NCI-H187 (cell line): ENCODE measurements at places on chromosomes 4 and X.
A peak's percentile ranks its signal among the peaks of the same experiment; 100 is the strongest.

DNA sequence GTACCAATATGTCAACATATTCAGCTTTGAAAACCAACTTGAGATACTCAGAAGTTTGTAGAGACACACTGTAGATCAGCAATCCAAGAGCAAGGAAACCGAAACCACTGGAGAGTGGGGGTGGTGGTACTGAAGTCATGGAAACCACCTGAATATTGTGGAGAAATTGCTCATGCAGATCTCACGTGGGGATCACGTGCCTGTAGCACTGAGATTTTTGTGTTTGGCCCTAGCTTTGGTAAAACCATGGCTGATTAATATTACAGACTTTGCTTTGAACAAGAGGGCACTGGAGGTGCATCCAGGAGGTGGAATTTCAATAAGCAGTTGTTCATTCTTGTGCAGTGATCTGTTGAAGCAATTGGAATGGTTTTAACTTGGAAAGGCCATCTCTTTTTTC is 47.2 kb downstream of the GBA3 start:
- DNase-seq: no peak

DNA sequence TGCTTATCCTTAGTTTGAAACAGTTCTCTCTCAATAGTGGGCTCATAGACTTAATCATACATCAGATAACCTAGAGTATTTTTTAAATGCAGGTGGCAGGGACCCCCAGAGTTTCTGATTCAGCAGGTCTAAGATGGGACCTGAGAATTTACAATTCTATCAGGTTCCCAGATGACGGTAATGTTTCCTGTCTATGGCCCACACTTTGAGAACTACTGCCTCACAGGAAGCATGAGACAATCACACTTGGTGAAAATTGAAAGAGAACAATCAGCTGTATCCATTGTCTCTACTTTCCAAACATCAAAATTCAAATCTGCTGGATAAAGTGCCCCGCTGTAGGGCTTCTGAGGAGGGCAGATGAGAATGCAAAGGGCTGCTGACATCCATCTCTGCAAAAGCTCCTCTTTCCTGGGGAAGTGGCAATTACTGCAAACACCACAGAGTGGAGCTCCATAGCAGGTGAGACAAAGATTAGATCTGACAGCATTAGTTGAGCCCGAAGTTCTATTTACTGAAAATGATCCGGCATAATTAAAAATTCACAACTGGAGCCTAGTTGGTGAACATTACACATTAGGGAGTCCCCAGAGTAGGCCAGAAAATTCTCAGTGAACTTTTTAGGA is 187.8 kb upstream of the MBNL3 start:
- no peak for DNase-seq

DNA sequence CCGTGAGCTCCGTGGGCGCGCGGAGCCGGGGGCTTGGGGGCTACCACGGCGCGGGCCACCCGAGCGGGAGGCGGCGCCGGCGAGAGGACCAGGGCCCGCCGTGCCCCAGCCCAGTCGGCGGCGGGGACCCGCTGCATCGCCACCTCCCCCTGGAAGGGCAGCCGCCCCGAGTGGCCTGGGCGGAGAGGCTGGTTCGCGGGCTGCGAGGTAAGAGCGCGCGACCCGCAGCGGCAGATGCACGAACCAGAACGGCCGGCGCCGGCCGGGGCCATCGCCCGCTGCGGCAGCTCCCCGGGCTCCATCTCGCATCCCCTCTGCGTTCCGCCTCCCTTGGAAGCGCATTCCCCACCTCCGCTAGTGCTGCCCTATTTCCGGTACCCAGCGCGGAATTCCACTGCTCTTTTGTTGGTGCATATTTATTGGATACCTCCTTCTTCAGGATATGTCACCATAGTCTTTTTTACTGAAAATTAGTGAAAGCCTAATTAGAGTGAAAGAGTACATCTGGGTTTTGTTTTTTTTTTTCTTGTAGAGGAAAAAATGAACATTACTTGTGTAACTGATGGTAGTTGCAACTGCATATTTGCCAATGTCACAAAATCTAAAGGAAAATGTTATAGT is 797 bp downstream of the PKD2 start:
- peak; percentile 31 for DNase-seq

DNA sequence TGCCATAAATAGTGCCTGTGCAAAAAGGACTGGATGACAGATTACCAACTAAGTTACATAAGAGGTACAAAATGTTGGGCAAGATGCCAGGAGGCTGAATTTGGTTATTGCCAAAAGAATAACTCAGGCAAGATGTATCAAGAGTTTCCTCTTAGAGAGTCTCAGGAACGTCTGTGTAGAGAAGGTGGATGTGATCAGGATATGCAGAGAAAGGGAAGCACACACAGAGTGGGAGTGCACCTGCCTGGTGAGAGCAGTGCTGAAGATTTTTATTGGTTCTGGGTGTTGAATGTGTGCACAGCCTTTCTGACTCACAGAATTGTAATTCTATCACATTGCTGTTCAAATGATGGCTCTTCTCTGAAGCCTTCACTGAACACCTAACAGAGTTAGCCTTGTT is 156.8 kb upstream of the HS3ST1 start:
- DNase-seq: no peak

- no peak for DNase-seq
These were observed 776.6 kb upstream of the LCORL start for GRCh38 chr4:18798123-18798522.

- DNase-seq: no peak
These were observed 184.1 kb upstream of the LEF1 start for GRCh38 chr4:108352664-108353308.

GRCh38 chr4:141121768-141122454 is 11.4 kb downstream of the RNF150 start:
- DNase-seq: no peak

DNA sequence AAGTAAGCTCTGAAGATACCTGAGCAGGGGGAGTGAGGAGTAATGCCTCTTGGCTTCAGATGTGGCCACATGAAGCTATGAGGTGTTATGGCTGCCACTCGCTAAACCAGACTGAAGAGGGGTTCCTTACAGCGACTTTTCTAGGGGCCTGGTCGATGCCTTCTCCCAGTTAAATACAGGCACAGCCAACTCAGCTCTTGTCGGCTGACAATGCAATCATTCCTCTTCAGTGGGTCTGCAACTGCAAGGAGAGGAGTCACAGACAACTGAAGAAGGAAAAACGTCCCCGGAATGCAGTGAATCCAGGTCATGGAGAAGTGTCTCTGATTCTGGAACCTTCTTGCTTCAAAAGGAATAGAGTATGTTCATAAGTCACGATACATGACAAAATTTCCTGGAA is 106.4 kb downstream of the RNF150 start:
- no peak for DNase-seq

GRCh38 chr4:187711586-187711985 is 284.0 kb upstream of the ZFP42 start:
- no peak for DNase-seq

DNA sequence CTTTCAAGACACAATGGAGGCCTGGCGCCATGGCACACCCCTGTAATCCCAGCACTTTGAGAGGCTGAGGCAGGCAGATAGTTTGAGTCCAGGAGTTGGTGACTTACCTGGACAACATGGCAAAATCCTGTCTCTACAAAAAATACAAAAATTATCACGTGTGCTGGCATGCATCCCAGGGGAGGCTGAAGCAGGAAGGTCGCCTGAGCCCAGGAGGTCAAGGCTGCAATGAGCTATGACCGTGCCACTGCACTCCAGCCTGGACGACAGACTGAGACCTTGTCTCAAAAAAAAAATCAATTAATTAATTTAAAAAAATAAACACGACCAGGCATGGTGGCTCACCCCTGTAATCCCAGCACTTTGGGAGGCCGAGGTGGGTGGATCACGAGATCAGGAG is 2.0 kb upstream of the CTPS2 start:
- DNase-seq: no peak

DNA sequence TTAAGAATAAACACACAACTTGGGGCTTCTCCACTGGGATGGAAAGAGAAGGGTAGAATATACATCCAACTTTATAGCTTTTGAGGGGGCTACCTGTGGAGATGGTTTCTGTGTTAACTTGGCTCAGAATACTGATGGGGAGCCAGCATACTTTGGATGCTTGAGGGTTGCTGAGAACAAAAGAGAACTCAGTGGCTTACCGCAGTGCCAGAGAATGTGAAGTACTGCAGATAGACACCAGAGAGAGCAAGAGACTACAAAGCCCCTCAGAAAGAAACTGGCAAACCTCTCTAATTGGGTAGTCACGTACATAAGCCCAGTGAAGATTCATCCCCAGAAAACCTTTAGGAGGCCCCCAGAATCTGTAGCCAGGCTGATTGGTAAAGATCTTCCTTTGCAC is 214.4 kb downstream of the DCHS2 start:
- DNase-seq: no peak

DNA sequence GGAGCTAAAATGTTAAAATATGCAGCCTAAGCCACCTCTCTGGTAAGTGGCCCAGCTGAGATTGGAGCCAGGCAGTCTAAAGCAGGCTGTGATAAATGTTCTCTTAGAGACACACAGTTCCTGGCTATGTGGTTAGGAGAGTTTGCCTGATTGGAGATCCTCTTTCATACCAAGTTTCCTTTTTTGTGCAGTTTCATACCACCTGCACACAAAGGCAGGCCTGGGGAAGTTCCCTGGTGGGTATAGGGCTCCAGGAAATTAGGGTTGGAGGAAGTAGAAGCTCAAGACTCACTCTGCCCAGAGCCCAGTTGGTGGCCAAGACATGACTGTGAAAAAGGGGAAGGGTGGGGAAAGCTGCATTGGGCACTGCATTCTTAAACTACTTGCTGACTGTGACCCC is 16.9 kb downstream of the CYBB start:
- DNase-seq: no peak

- DNase-seq: no peak
These were observed 104.4 kb upstream of the RAB40AL start for GRCh38 chrX:102832661-102833060.

- no peak for DNase-seq
These were observed 64.3 kb upstream of the CCDC160 start for GRCh38 chrX:134172588-134173259.

- no peak for DNase-seq
These were observed 264.5 kb upstream of the EMCN start for GRCh38 chr4:100782356-100782755.

DNA sequence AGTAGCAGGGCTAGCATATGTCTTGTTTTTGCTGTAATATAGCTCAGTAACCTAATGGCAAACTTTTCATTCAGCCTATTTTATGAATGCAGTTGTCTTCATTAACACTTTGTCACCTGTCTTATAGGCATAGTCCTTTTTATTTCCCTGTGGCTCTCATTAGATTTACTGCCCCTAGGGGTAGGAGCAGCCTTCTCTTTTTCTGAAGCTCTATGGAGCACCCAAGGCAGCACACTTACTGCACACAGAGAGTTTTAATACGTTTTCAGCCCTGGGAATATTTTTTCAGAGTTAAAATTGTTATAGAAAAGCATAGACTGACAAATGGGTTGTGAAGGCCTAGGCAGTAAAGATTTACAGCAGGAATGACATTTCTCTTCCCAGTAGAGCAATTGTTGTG is 406.8 kb downstream of the TMA16 start:
- DNase-seq: no peak

DNA sequence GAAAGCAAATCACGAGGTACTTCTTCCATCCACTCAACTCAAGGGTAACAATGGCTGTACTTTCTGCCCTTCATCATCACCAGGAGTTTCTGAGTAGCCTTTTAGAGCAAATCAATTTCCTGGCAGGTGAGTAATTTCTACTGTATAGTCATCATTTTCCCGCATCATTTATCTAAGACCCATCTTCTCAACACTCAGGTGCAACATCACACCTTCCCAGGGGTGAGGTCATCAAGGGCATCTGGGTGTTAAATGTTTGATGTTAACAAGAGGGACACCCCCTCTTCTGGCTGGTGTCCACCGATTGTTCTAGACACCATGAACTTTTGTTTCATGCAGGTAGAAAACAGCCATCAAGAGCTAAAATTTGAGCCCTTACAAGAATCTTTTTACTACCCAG is 313.4 kb upstream of the MAGEB2 start:
- DNase-seq: no peak

- DNase-seq: no peak
These were observed 247.4 kb upstream of the AR start for GRCh38 chrX:67296395-67296794.

DNA sequence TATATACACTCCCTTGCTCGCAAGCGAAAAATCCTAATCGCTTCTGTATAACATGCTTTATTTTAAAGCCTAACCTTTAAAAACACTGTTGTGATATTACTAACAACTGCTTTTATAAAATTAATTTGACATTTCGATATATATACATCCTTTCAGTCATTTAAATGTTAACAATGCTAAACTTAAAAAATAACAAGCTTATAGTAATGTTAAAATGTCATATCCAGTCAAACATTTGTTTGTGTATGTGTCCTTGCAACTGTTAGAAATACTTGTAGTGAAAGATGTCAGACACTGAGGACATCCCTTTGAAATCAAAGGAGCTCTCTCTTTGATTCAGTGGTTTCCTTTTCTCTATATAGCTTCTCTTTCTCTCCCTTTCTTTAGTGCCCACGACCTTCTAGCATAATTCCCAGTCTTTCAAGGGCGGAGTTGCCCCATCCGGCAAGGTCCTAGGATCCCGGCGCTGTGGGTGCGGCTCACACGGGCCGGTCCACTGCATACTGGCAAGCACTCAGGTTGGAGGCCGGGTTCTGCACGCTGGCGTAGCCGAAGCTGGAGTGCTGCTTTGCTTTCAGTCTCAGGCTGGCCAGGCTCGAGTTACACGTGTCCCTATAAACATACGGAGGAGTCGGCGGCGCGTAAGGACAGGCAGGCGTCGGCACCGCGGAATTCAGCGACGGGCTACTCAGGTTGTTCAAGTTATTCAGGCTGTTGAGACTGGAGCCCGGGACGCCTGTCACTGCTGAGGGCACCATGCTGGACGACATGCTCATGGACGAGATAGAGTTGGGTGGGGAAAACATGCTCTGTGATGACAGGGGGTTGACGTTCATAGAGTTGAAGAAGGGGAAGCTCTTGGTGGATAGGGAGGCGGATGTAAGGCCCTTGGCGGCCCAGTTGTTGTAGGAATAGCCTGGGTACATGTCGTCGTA is 5.0 kb downstream of the PITX2 start:
- DNase-seq: no peak

- DNase-seq: peak; percentile 35
These were observed 183.2 kb downstream of the FBXW7 start for GRCh38 chr4:152352622-152353116.

- no peak for DNase-seq
These were observed 195.8 kb downstream of the PDHA2 start for GRCh38 chr4:96035727-96036126.

DNA sequence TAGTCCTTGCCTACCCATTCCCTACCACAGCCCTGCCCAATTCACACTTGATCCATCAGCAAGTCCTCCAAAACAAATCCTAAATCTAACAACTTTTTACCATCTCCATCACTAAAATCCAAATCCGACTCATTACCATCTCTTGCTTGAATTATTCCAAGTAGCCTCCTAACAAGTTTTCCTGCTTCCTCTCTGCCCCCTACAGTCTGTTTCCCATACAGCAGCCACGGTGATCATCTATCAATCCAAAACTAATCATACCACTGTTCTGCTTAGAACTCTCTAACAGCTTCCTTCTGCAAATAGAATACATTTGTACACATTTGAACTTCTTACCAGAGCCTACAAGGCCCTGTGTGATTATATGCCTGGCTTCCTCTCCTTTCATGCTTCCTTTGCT is 133.0 kb downstream of the SHROOM4 start:
- no peak for DNase-seq
